ENCODE measurements at places on chromosomes 2 and 18.
A peak's percentile ranks its signal among the peaks of the same experiment; 100 is the strongest.

DNA sequence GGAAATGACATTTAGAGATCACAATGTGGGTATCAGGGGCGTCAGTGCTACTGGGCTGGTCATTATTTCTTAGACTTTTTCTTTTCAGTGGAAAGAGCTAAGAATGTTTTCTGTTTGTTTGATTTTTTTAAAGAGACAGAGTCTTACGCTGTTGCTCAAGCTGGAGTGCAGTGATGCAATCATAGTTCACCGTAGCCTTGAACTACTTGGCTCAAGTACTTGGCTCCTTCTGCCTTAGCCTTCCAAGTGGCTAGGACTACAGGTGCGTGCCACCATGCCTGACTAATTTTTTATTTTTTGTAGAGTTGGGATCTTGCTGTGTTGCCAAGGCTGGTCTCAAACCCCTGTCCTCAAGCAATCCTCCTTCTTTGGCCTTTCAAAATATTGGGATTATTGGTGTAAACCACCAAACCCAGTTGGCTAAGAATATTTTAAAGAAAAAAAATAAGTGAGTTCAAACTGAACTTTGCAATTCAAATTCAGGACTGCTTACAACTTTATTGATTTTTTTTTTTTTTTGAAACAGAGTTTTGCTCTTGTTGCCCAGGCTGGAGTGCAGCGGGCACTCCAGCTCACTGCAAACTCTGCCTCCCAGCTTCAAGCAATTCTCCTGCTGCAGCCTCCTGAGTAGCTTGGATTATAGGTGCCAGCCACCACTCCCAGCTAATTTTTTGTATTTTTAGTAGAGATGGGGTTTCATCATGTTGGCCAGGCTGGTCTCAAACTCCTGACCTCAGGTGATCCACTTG, 154.2 kb downstream of the MIB1 start:
- DNase-seq = no peak

GRCh38 chr2:120508567-120509041, 162.7 kb downstream of the INHBB start:
- DNase-seq = no peak

GRCh38 chr2:219419331-219420197, 1.4 kb downstream of the DES start:
- no peak for DNase-seq

- DNase-seq = peak; percentile 30
Measured at GRCh38 chr2:1641523-1641922, 102.8 kb downstream of the PXDN start.

GRCh38 chr2:175557810-175558377, 376.4 kb upstream of the ATP5MC3 start:
- no peak for DNase-seq

DNA sequence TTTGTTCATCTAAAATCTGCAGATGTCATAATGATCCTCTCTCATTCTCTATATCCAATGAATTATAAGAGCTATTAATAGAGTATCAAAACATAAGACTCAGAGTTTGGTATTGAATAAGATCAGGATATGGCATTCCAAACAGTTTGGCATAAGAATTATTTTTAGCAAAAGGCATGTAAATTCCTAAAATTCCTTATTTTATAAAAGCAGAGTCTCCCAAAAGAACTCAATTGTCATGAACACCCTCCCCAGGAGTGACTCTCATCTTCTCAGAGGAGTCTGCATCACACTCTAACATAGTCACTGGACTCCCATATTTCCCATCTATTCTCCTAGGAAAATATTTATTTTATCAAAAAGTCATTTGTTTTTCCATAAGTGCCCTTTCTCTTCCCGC, 1710.2 kb upstream of the SLC39A10 start:
- DNase-seq = no peak
